ENCODE measurements at places on chromosomes 2 and 18.
A peak's percentile ranks its signal among the peaks of the same experiment; 100 is the strongest.

GRCh38 chr18:8707556-8708300 lies 2.4 kb downstream of the MTCL1 start:
- DNase-seq, result no peak

- no peak for DNase-seq
Measured at GRCh38 chr18:63949068-63949737, at the start of gene HMSD. Gene HMSD (plus strand): TSS chr18:63949301. CDS start chr18:63953456, 4,155 bp downstream.

DNA sequence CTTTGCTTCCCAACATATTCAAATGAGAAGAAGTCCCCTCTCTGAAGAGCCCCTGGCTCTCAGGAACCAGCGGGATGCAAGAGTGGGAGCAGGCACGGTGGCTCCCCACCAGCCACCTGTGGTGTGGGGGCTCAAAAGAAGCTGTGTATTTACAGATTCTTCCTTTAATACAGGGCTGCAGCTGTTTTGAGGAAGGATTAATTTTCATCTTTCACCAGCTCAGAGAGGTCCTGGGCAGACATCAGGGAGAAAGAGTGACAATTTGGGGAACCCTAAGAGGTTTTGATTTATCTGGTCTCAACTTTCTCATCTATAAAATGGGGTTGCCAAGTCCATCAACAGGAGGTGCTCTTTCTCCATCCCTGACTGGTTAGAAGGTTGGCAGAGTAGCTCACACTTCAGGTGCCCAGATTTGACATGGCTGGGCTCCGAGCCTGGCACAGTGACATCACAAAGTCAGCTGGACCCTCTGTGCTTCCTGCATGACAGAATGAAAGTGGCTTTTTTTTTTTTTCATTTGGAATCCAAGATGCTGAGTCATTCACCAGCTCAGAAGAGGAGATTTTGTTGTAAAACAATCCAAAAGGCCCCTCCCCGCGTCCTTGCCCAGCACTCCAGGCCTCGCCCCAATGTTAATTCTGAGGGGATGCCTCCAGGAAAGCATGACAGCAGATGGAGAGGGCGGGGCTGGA lies 15.5 kb upstream of the SIX2 start:
- DNase-seq, result peak; percentile 35

DNA sequence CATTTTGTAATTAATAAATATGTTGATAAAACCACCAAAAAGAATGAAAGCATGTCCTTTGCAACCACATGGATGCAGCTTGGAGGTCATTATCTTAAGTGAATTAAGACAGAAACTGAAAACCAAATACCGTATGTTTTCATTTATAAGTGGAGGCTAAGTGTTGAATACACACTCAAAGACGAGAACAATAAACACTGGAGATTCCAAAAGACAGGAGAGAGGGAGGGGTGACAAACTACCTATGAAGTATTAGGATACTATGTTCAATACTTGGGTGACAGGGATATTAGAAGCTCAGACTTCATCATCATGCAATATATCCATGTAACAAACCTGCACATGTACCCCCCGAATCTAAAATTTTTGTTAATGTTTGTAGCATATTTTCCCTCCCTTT lies 7.0 kb downstream of the ERLEC1 start:
- no peak for DNase-seq

- no peak for DNase-seq
Measured at GRCh38 chr2:121099329-121100290, 185.4 kb downstream of the TFCP2L1 start.

GRCh38 chr2:189232759-189233406 lies 53.3 kb upstream of the COL5A2 start:
- DNase-seq, result no peak

DNA sequence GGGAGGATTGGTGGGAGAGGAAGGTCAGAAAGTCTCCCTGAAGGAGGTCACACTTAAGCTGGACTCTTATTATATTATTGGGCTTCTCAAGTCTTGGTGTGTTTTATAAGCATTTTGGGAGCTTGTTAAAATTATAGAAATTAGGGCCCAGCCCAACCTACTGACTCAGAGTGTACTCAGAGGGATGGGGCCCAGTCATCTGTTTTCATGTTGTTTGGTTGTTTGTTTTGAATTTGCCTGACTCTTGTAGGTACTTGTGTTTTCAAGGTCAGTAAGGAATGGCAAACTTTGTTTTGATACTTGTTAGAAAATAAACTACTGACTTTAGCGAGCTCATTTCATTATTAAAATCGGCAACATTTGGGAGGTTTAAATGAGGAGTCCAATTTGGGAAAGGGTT lies 152.0 kb downstream of the INSIG2 start:
- DNase-seq, result no peak

DNA sequence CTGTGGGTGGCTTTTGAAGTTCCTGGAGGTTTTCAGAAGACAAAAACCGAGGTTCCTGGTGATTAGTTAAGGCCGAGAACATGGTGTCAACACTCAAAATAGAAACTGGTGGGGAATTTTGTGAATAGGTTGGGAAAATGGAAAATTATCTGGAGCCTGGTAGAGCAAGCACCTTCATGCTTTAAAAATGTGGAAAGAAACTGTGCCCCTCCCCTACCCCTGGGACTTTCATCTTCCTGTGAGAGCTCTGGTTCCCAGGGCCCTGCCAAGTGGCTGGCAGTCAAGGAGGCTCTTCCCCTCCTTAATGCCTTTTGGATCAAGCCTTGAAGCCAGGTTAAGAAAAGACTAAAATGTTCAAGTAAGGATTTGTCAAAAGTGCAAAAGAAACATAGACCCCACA lies 1.9 kb upstream of the CRACDL start:
- no peak for DNase-seq

DNA sequence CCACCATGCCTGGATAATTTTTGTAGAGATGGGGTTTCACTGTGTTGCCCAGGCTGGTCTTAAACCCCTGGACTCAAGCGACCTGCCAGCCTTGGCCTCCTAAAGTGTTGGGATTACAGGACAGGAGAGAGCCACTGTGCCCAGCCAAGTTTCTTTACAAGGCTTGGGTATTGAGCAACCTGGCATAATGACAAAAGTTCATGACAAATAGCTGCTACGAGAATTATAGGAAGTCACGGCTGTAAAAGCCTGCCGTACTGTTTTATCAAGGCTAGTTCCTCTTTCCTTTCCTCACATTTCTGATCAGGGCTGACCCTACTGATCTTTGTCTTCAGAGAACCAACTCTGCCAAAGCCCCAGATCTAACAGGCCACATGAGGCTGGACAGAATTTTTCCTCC lies 490.4 kb upstream of the SPRED2 start:
- peak; percentile 39 for DNase-seq

GRCh38 chr2:144165599-144166250 lies 354.2 kb downstream of the ZEB2 start:
- no peak for DNase-seq

- no peak for DNase-seq
Measured at GRCh38 chr2:241968417-241968816, 98.9 kb downstream of the RTP5 start.

GRCh38 chr18:80154293-80154692 lies 45.2 kb downstream of the ADNP2 start:
- no peak for DNase-seq

DNA sequence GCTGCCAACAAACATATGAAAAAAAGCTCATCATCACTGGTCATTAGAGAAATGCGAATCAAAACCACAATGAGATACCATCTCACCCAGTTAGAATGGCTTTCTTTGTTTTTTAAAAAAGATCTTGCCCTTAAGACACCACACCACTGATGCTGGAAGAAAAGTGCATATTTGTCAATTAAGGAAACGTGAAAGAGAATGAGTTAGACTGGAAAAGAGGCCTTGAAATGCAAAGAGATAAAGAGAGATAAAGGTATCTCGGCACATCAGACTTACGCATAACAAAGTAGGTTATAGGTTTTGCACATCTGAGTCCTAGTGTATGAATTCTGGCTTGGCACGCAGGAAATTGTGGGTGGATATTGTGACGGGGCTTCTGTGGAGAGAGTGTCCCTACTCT lies 149.5 kb downstream of the MTX2 start:
- no peak for DNase-seq

- DNase-seq, result no peak
Measured at GRCh38 chr2:186713691-186714090, 19.8 kb downstream of the FAM171B start.

- DNase-seq, result no peak
Measured at GRCh38 chr2:120814352-120814751, 78.7 kb downstream of the GLI2 start.

- DNase-seq, result no peak
Measured at GRCh38 chr2:167579826-167580225, 667.6 kb downstream of the STK39 start.

GRCh38 chr2:96903815-96904214 lies 33.9 kb upstream of the SEMA4C start:
- no peak for DNase-seq

DNA sequence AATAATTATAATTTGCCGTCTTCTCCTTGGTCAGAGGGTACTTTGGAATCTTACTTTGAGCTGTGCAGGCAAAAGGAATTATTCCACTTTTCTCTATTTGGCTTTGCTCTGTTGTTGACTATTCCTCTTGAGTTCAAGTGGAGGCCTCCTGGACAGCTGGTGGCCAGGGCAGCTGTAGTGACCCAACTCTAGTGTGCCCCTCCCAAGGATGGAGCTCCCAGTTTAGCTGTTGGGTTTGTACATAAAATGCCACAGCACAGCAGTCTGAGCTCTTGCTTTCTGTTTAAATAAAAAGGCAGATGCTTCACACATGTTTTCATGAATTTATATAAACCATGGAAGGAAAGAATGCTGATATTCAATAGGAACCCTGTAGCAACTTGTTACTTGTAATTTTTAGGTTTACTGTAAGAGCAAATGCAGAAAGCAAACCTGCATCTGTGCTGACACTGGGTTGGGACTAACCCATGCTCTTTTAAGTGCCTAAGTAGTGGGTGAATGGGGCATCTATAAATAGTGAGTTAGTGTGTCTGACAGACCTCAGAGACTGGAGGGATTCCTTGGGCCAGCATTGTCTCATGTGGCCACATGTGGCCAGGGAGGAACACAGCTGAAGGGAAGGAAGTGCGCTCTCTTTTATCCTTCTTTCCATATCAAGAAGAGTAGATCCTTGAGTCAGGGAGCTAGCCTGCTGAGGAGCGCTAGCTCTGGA lies 121.8 kb downstream of the FHOD3 start:
- no peak for DNase-seq

- DNase-seq, result no peak
Measured at GRCh38 chr2:76625101-76625500, 897.1 kb downstream of the LRRTM4 start.

- DNase-seq, result no peak
Measured at GRCh38 chr2:120001471-120001870, 11.4 kb upstream of the EPB41L5 start.

GRCh38 chr2:120396861-120397811 lies 51.2 kb downstream of the INHBB start:
- no peak for DNase-seq

DNA sequence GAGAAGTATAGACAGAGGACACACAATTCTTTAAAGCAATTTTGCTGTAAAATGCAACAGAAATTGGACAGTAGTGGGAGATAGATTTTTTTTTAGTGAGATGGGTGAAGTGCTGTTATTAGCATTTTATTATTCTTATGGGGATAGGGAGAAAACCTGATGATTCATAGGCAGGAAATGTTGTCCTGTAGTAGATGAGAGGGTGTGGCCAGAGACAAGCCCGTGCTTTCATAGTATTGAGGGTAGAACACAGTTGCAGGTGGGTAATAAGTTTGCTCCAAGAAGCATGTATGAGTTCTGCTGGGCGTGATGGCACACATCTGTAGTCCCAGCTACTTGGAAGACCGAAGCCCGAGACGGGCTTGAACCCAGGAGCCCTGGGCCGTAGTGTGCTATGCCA lies 128.3 kb upstream of the ARHGAP28 start:
- DNase-seq, result no peak

- no peak for DNase-seq
Measured at GRCh38 chr2:5696404-5696944, 4.3 kb downstream of the SOX11 start.

DNA sequence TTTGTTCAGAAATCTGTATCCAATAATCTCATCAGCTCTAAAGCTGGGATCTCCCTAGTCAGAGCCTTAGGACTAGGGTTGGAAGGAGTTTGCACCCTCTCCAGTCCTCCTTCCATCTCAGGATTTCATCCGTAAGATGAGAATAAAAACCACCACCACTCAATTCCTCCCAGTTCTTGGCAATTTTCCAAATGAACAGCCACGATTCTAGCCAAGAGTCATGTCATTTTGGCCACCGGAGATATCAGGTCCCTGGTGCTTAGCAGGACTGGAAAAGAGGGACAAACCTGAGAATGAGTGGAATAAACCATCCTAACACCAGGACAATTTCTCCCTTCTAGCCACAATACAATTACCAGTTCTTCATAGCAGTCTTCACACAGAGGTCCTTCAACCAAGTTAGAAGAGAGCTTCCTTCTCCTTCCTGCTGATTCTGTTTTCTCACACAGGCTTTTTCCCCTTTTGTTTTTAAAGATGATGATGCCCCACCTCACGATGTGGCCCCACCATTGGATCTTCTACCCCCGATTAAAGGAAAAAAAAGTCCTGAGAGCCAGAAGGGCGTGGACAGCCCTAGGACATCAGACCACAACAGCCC lies 36.2 kb downstream of the KIAA2012 start:
- DNase-seq, result no peak

DNA sequence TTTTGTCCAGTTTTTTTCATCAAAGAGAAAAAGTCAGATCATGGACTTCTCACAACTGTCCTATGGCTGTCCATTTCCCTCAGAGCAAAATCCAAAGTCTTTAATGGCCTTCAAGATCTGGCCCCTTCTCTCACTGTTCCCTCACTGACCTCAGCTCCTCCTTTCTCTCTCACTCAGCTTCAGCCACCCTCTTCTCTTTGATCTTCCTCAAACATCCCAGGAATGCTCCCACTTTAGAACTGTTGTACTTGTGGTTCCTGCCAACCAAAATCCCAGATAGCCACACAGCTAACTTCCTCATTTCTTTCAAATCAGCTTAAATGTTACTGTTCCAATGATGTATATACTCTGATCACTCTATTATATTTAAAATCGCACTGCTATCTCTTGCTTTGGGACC lies 82.9 kb downstream of the NUP35 start:
- no peak for DNase-seq

DNA sequence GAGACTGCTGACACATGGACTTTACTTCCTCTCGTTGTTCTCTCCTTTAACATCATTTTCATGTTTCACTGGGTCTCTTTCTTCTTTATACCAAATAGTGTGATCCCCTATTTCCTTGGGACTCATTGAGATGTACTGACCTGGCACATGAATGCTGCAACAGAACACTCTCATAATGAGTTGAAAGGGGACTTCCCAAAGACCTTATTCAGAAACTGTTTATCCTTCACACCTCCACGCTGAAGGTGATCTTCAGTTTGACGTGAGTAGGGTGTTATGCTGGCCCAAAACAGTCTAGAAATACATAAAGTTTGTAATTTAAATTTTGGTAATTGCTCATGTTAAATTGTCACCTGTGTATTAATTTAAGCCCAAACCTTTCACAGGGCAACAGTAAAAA lies 1096.8 kb upstream of the GYPC start:
- no peak for DNase-seq

DNA sequence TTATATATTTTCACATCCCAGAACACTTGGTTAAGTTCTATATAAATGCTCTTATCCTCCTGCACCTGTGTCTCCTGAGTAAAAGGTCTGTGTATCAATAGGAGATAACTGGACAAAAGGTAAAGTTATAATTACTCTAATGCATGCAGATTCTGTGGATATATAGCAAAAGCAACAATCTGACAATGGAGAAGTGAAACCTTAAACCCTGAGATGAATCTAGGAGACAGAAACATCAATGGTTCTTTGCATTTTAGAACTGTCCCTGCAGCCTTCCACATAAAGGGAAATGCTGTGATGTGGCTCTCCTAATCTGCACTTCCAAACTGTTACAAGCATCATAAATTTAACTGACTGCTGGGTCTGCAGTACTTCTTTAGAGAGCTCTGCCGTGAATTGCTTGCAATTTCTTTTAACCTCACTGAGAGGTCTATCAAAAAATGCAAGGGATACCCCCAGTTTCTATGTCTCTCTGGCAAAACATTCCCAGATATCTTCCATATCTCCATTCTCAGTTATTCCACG lies 42.8 kb upstream of the FSIP2 start:
- DNase-seq, result no peak

Measured in gastrocnemius medialis (tissue), 4 donors.